ENCODE measurements at places on chromosomes 12 and 14. TPM values are rescaled to one million over a fixed set of nuclear protein-coding genes. Genes with fewer than 3 reads are reported as not detected.

STON2 gene
- 46.1 TPM for total RNA-seq

ITGB7 gene
- 0.44 TPM for total RNA-seq

FAM222A gene
- 0.15 TPM for total RNA-seq

TAS2R20 gene
- 2.8 TPM for total RNA-seq

PRIM1 gene
- 15.6 TPM for total RNA-seq

FGD4 gene
- 19.2 TPM for total RNA-seq

NTS gene
- 0.50 TPM for total RNA-seq

SLC38A4 gene
- 1.2 TPM for total RNA-seq

RBP5 gene
- 0.33 TPM for total RNA-seq

GPR135 gene
- total RNA-seq, result 4.1 TPM

SLC6A12 gene
- total RNA-seq, result not detected

AJUBA gene
- total RNA-seq, result 17.0 TPM

PLEKHD1 gene
- total RNA-seq, result under 0.01 TPM

PXN gene
- 57.0 TPM for total RNA-seq

GPX2 gene
- total RNA-seq, result not detected

FLRT2 gene
- total RNA-seq, result 6.4 TPM
